ENCODE measurements at places on chromosomes 13 and 19.

DNA sequence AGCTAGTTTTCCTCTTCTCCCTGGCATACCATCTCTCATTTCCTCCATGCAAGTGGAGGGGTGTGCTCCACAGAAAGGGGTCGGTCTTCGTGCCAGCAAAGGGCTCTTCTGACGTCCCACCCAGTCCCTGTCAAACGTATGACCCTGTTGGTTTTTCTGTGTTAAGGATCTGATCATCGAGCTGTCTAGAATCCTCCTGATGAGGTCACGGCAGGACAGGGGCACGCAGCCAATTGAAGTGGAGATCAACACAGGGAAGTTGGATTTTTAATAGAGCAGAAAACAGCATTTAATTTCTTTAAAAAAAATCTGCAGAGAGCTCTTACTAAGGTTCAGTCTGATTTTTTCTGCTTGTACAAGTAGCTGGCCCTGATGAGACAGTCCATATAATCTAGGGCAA, 339.4 kb downstream of the TEX29 start:
- DNase-seq = no peak

GRCh38 chr19:37926711-37927110, 19.7 kb downstream of the SIPA1L3 start:
- no peak for DNase-seq

DNA sequence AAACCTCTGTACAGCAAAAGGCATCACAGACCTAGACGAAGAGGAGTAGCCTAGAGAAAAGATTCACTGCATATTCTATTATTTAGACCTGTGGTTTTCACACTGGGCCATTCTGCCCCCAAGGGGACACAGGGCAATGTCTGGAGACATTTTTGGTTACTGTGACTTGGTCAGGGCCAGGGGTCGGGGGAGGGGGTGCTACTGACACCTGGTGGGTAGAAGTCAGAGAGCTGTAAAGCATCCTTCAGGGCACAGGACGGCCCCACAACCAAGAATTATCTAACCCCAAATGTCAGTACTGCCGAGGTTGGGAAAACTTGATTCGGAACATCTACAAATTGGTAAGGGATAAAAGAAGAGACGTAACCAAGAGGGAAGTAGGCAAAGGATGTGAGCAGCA, 11.3 kb downstream of the ELAVL1 start:
- DNase-seq = no peak

- no peak for DNase-seq
Measured at GRCh38 chr19:41009700-41010235, 18.7 kb downstream of the CYP2B6 start.

DNA sequence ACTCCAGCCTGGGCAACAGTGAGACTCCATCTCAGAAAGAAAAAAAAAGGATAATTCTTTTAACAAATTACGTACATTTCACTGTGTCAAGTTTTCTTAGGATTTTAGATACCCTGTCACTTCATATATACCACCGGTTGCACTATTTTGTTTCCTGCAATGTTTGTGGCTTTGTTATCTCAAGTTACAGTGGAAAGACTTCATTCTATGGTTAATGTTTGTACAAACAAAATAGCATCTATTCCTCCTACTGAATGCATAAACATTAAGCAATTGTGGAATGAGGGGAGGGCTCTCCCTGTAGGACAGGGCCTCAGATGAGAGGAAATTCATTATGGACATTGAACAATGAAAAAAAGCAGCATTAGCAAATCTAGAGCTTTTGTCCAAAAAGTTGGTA, 120.1 kb downstream of the DNAJC3 start:
- DNase-seq = no peak
